Astrocyte (in vitro differentiated cells and primary cell): ENCODE measurements at places on chromosomes 1 and 21. TPM values are rescaled to one million over a fixed set of nuclear protein-coding genes. Genes with fewer than 3 reads are reported as not detected.
A peak's percentile ranks its signal among the peaks of the same experiment; 100 is the strongest.

DNA sequence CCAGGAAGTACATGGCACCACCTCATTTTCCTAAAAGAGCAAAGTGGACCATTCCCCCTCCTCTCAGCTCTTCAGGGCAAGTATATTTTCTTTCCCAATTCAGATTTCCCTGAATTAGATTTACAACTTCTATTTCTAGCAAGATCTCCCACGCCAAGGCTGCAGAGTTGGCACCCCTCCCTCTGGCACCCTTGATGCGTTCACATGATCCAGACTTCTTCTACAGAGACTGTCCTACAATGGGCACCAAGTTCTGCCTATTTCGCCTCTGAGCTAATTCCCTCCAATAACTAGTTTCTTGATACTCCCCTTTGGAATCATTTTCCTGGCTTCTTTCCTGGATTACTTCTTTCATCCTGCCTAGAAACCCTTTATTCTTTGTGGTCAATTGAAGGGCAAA lies 122.0 kb downstream of the CDC7 start:
- no peaks in the 10 kb centered on the region for H3K4me1 ChIP-seq
- H3K4me3 ChIP-seq = no peak overlapping the region
- peak; percentile 14 for DNase-seq

GRCh38 chr1:111227851-111228747 lies 586 bp downstream of the CHI3L2 start:
- no peak overlapping the region for H3K4me3 ChIP-seq
- H3K27ac ChIP-seq = peak overlapping the region; percentile 58
- H3K36me3 ChIP-seq = no peaks in the 10 kb centered on the region
- DNase-seq = peak; percentile 92
- no peaks in the 10 kb centered on the region for H3K27me3 ChIP-seq
- H3K4me1 ChIP-seq = peaks cover 24% of the 10 kb centered on the region

GRCh38 chr1:112790920-112791722 lies 76.0 kb upstream of the PPM1J start:
- no peaks in the 10 kb centered on the region for H3K27me3 ChIP-seq
- H3K36me3 ChIP-seq = no peaks in the 10 kb centered on the region
- no peak overlapping the region for H3K4me3 ChIP-seq
- no peak overlapping the region for H3K27ac ChIP-seq
- H3K4me1 ChIP-seq = peaks cover 11% of the 10 kb centered on the region
- no peak for DNase-seq

DNA sequence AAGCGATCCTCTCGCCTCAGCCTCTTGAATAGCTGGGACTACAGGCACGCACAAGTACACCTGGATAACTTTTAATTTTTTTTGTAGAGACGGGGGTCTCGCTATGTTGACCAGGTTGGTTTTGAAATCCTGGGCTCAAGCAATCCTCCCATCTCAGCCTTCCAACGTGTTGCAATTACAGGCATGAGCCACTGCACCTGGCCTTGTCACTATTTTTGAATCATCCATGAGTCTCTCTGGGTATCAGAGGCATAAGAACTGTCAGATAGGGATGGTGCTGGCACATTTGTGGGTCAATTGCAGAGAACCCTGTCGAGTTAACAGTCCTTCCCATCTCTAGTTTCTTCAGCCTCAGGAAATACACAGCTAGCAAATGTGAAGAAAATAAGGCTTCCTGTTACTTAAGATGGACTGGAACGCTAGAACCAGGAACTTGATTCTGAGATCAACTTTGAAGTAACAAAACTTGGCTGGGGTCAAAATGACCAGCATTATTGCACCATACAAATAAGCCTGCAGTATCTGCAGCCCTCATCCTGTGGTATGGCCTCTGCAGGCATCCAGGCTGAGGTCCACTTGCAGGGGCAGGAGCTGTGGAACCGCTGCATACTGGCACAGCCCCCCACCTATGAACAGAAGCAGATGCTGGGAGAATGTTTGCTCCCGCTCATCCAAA lies 124.3 kb upstream of the GADD45A start:
- no peak overlapping the region for H3K27ac ChIP-seq
- H3K4me1 ChIP-seq = peaks cover 9% of the 10 kb centered on the region
- no peak for DNase-seq
- no peaks in the 10 kb centered on the region for H3K27me3 ChIP-seq

The SAMD13 gene
- 0.93 and 1.3 TPM in 2 replicates for total RNA-seq

The PGLYRP4 gene
- total RNA-seq = not detected in 2 replicates

The PRELP gene
- total RNA-seq = 0.07 TPM in 1 of 2 replicates, not detected in the other

- H3K27me3 ChIP-seq = no peaks in the 10 kb centered on the region
- H3K27ac ChIP-seq = no peak overlapping the region
- no peak overlapping the region for H3K4me3 ChIP-seq
- peaks cover 19% of the 10 kb centered on the region for H3K4me1 ChIP-seq
- DNase-seq = no peak
These were observed 46.4 kb downstream of the TMCC2 start for GRCh38 chr1:205274041-205274691.

GRCh38 chr1:152870831-152871730 lies 7.0 kb upstream of the SMCP start:
- H3K27me3 ChIP-seq = peaks cover 3% of the 10 kb centered on the region
- no peaks in the 10 kb centered on the region for H3K36me3 ChIP-seq
- H3K4me1 ChIP-seq = no peaks in the 10 kb centered on the region
- no peak overlapping the region for H3K4me3 ChIP-seq
- no peak overlapping the region for H3K27ac ChIP-seq
